HS-27A (cell line): ENCODE measurements at places on chromosomes 7 and 10.

DNA sequence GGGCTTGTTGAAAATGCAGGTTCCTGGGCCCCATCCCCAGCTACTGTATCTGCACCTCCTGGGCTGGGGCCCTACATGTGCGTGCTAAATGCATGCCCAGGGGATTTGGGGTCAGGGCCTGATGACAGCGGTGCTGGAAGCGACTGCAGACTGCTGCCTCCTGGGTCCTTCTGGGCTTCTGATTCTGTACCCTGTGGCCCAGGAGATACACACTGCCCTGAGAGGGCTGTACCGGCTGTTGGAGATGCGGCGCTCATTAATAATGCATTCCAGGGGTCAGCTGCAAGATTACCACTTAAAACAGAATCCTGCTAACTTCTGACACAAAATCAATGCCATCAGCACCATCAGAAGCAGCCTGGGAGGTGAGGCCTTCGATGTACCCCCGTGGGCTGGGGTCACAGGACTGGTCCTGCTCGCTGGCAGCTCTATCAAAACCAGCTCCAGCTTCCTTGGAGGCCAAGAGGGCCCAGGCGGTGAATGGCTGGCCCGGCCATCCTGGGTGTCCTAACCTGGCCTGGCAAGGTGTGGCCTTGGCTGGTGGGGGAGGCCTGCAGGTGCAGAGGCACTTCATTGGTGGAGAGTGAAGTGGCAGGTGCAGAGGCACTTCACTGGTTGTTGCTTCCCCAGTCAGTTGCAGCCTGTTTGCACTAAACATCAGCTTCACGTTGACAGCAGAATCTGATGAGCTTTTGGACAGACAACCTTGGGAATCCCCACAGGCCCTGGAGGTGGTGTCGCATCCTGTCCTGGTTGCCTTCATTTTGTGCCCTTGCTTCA, 79.2 kb downstream of the GLRX3 start:
- DNase-seq = no peak

DNA sequence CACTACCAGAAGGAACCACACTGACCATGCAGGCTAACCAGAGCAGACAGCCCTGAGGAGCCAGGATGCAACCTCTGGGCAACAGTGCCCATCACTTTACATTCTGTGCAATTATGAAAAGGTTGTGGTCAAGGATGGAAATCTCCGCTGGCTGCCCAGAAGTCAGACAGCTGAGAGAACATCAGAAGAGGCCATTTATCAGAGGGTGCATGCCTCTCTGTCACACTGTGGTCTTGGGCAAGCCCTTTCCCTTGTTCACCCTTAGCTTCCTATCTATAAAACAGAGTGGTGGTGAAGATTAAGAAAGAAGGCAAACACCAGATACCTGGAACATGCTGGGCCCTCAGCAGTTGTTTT, 120.7 kb upstream of the GDF10 start:
- DNase-seq = no peak

DNA sequence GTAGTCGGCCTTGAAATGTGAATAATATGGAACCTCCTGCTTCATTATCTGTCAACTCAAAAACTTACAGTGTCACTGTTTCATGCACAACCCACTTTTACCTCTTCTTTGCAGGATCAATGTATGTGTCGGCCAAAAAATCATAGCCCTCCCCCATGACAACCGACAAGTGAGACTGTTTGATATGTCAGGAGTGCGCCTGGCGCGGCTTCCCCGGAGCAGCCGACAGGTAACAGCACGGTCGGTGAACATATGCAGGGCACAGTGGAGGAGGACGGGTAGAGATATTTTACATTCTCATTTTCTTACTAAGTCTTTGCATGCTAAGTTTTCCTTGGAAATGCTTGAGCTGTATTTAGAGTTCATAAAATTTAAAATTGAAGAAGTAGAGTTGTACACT, 68.6 kb downstream of the WDR37 start:
- no peak for DNase-seq

GRCh38 chr10:29923416-29923965, 135.9 kb downstream of the JCAD start:
- DNase-seq = no peak

GRCh38 chr7:116708861-116709260, 36.9 kb downstream of the MET start:
- DNase-seq = no peak
